ENCODE measurements at places on chromosomes 2 and 18. TPM values are rescaled to one million over a fixed set of nuclear protein-coding genes. Genes with fewer than 3 reads are reported as not detected.

DNA sequence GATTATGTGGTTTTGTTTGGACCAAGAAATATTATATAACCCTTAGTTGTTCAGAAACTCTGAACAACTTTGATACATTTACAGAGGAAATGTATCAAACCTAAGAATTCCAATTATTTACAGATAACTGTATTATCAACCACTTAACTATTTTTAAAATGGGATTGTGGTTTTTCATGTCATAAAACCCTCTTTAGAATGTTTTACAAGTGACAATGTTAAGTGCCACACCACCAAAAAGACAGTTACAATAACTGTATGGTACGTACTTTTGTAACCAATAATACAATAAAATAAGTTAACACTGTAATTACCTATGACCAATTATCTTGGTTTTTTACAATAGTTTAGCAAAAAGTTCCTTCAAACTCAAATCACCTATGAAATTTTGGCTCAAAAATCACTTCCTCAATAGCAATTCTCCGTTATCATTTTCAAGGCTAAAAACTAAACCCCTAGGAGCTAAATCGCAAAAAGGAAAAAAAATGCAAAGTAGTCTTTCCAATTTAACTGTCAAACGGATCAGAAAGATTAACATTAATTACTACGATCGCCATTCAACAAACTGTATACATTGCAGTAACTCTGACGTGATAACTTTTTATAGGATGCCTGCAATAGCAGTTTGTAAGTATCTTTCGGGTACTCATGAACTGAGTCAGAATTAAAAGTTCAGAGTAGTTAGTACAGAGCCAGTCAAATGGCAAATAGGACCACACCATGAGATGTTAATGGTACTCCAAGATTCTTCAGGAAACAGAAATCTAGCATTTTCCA lies 1.5 kb downstream of the ROCK1 start:
- no peaks in the 10 kb centered on the region for H3K27me3 ChIP-seq
- H3K36me3 ChIP-seq = no peaks in the 10 kb centered on the region
- peak overlapping the region; percentile 98 for H3K4me3 ChIP-seq
- peak overlapping the region; percentile 90 for H3K27ac ChIP-seq
- peaks cover 12% of the 10 kb centered on the region for H3K4me1 ChIP-seq

- H3K27ac ChIP-seq = no peak overlapping the region
- no peaks in the 10 kb centered on the region for H3K36me3 ChIP-seq
- DNase-seq = no peak
- H3K27me3 ChIP-seq = no peaks in the 10 kb centered on the region
- H3K4me1 ChIP-seq = no peaks in the 10 kb centered on the region
Observed at GRCh38 chr2:224166654-224167053, 127.6 kb upstream of the SERPINE2 start.

- DNase-seq = no peak
- H3K36me3 ChIP-seq = no peaks in the 10 kb centered on the region
- H3K27me3 ChIP-seq = no peaks in the 10 kb centered on the region
- H3K27ac ChIP-seq = no peak overlapping the region
Observed at GRCh38 chr2:228845162-228845925, 425.7 kb downstream of the PID1 start.

- H3K27me3 ChIP-seq = no peaks in the 10 kb centered on the region
- no peak overlapping the region for H3K27ac ChIP-seq
- no peak overlapping the region for H3K4me3 ChIP-seq
- DNase-seq = no peak
Observed at GRCh38 chr18:53126210-53126609, 786.2 kb downstream of the DCC start.

Gene TOGARAM2
- 0.75 TPM for total RNA-seq

GRCh38 chr2:179186126-179186525 lies 78.5 kb downstream of the SESTD1 start:
- no peaks in the 10 kb centered on the region for H3K4me1 ChIP-seq
- no peak for DNase-seq
- H3K27me3 ChIP-seq = no peaks in the 10 kb centered on the region
- H3K36me3 ChIP-seq = no peaks in the 10 kb centered on the region
- no peak overlapping the region for H3K27ac ChIP-seq

DNA sequence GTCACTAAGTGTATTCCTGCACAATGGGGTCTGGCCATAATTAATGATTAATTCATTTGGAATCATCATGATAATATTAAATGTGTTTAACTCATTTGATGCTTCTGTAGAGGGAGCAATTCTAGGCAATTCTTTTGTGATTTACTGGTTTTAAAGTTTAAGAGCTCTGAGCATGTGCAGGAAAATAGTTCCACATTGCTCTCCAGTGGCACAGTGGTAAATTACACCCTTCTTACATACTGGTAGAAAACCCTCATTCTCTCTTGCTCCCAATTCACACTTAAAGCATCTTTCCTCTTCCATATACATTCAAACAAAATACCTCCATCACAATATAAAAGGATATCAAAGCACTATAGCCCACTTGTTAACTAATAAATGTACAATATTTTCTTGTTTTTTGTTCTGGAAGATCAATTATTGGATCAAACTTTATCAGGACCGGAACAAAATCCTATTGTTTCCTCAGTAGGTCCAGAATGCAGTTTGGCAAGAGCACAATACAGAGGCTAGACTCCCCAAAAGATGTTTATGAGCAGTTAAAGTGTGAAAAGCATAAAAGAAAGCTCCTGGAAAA lies 844.3 kb downstream of the MBD2 start:
- peak; percentile 77 for DNase-seq
- H3K36me3 ChIP-seq = no peaks in the 10 kb centered on the region
- no peak overlapping the region for H3K27ac ChIP-seq
- H3K27me3 ChIP-seq = no peaks in the 10 kb centered on the region

Measured in A673 (cell line).